ENCODE measurements at places on chromosomes 7 and 10. TPM values are rescaled to one million over a fixed set of nuclear protein-coding genes. Genes with fewer than 3 reads are reported as not detected.

DNA sequence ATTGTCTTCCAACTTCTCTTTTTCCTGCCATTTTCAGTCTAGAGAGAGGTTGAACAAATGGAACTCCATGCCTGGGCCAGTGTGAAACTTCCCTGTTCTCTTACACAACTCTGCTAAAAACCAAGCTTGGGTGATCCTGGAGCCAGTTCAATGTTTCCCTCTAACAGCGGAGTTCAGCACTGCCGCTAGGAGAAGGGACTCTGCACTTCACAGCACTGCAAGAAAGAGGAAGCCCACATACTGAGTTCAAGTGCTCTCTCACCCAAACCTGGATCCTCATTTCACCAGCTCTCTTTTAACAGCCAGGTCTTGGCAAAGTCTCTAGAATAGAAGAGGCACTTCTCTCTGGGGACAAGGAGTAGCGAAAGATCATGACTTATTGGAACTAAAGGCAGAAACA is 18.8 kb downstream of the FOXI2 start:
- H3K4me3 ChIP-seq, result no peak overlapping the region
- no peak for DNase-seq
- H3K27ac ChIP-seq, result no peak overlapping the region
- no peaks in the 10 kb centered on the region for H3K36me3 ChIP-seq
- H3K27me3 ChIP-seq, result peaks cover 13% of the 10 kb centered on the region

DNA sequence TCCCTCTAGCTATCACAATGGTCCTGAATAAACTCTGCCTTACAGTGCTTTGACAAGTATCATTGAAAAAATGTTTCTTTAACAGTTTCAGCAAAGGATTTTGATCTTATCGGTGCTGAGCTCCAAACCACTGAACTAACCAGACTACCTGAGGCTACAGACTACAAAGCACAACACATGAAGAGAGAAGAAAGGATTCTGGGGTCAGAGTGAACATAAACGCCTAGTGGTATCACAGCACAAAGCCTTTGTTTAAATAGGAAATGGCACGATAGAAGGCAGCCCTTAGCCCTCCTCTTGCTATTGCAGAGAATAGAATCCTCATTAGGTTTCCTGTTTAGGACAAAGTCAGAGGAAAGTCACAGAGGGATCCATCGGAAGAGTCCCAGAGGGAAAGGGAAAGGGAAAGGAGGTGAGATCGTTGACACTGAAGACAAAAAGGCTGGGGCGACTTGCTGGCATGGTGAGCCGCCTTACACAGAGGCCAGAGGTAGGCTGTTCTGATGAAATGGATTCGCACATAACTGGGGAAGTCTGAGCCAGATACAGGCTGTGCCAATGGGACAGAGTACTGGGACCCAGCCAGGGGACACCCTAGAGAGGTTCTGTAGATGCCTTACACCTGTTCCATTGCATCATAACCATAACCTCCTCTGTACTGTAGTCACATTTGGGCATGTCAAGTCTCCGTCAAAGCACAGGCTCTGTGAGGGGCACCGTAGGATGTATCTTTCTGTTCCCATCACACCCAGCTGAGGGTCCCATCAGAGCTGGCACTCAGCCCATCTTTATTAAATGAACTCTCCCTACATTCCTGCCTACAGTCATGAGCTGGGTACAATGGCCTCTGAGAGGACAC is 71.5 kb downstream of the XPNPEP1 start:
- no peaks in the 10 kb centered on the region for H3K27me3 ChIP-seq
- H3K36me3 ChIP-seq, result no peaks in the 10 kb centered on the region
- no peak for DNase-seq
- peaks cover 4% of the 10 kb centered on the region for H3K4me1 ChIP-seq
- H3K27ac ChIP-seq, result no peak overlapping the region

DNA sequence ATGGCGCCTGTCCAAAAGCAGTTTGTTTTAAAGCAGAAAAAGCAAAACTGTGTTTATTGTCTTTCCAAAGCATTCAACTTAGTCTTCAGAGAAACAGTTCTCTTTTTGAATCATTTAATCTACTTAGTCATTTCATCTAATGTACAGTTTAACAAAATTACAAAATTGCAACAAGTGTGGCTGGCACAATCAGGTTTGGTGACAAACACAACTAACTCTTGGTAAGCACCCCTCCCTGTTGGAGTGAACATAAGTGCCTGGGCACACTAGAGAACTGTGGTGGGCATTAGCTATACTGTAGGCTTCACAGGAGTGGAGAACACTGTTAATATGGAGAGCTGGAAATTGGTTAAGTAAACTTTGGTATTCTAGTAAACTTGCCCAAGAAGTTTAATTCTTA is 6.9 kb downstream of the CREM start:
- H3K27me3 ChIP-seq, result no peaks in the 10 kb centered on the region
- no peaks in the 10 kb centered on the region for H3K36me3 ChIP-seq
- H3K4me3 ChIP-seq, result no peak overlapping the region
- H3K4me1 ChIP-seq, result peaks cover 44% of the 10 kb centered on the region

The OPN4 gene
- total RNA-seq, result 0.27 TPM

Measured in heart right ventricle (tissue), 16 donors.